ENCODE measurements at places on chromosomes 7 and 10.

GRCh38 chr7:2043316-2044039 lies 189.3 kb downstream of the MAD1L1 start:
- DNase-seq, result no peak

DNA sequence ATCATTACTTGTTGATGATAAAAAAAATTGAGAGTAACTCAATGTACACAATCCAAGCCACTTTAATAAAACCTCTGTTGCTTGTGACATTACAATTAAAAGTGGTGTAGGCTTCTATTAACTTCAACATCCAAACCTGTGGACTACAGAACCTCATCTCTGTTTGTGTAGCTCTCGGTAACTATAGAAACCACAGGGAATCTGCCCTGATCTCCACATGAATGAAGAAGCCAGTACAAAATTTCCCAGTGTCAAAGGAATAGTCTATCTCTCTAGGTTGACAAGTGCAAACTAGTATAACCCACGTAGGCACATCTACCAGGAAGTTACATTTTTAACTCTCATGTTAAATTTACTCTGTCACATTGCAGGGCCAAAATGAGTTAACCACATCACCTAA lies 204.3 kb downstream of the CHCHD3 start:
- DNase-seq, result no peak

- peak; percentile 52 for DNase-seq
Observed at GRCh38 chr10:45418849-45419675, 45.0 kb downstream of the ALOX5 start.

DNA sequence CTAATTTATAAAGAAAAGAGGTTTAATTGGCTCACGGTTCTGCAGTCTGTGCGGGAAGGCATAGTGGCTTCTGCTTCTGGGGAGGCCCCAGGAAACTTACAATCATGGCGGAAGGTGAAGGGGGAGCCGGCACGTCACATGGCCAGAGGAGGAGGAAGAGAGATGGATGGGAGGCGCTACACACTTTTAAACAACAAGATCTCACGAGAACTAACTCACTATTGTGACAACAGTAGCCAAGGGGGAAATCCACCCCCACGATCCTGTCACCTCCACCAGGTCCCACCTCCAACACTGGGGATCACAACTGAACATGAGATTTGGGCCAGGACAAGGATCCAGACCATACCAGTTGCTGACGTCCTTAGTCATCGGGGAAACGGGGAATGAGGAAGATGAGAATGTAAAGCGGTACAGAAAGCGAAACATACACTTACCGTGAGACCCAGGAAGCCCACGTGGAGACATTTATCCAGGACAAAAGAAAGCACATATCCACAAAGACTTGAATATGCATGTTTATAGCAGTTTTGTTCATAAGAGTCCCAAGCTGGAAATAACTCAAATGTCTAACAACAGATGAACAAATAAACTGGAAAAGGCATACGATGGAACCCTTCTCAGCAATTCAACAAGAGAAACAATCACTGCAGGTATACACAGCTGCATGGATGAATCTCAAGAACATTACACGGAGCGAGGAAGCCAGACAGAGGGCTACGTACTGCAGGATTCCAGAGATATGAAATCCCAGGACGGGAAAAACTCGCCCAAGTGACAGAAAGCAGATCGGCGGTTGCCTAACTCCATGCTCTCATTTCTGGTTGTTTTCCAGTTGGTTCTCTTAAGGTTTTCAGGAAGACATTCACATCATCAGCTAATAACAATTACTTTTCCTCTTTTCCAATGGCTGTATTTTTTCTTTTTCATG lies 26.2 kb upstream of the INPP5A start:
- peak; percentile 68 for DNase-seq

DNA sequence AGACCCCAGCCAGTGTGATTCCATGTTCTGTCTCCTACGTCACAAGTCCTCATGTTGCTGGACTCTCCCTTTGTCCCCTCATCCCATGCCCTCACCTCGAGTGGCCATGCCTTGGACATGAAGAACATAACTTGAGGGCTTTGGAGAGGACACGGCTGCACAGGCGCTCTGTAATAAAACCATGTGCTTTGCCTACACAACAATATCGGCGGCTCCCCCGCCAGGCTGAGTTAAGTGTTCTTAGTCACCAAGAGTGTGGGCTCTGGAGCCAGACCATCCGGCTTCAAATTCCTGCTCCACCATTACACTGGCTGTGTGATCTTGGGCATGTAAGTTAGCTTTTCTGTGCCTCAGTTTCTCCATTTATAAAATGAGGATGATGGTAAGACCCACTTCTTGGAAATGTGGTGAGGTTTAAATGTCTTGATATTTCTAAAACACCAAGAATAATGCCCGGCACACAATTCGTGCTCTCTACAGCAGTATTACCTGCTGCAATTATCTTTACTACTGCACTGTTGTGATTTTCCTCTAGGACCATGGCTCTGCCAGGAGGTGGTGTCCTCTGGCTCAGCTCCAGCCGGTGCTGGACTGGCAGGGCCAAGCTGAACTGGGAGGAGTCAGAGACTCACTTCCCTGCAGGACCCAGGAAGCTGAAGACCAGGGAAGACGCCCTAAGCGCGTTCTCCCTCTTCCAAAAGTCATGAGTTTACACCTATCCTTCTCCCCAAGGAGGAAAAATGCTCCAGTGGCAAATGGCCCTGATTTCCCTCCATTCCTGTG lies 15.7 kb downstream of the SLIT1 start:
- DNase-seq, result peak; percentile 66

- no peak for DNase-seq
Observed at GRCh38 chr7:117493460-117493859, 13.6 kb downstream of the CFTR start.

GRCh38 chr7:4177001-4177400 lies 505.1 kb upstream of the FOXK1 start:
- DNase-seq, result no peak

- no peak for DNase-seq
Observed at GRCh38 chr10:867807-868206, 63.7 kb downstream of the LARP4B start.

Data from DMS153 (cell line).